NCI-H1105 (cell line): ENCODE measurements at places on chromosomes 1 and 21.

DNA sequence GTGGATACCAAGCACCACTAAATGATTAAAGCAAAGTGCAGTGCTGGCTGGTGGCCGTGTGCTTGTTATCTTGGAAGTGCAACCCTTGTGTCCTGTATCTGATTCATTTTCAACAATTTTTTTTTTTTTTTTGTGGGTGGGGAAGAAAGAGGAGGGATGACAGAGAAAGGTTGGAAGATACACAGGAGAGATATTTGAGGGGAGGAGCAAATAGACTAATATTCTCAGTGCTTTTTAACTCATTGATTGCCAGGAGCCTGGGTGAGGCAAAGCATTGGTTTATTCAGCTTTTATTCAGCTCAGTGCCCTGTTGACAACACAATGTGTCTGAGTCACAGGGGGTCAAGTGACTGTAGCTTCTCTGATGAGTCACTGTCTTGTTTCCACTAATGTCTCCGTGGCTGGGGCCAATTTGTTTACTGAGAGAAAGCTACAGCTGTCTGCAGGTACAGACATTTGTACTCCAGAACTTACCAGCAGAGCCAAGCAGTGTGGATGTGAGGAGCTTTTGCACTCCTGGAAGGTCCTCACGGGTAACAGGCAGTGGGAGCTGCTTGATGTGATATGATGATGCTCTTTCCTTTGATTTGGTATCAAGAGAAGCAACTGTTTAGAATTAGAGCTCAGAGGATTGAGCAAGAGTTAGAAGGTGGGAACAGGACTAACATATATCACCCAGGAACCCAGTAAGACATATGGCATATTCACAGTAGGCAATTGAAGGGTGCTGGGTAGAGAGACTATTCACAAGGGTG is 23.6 kb upstream of the DNM3 start:
- no peak for DNase-seq

DNA sequence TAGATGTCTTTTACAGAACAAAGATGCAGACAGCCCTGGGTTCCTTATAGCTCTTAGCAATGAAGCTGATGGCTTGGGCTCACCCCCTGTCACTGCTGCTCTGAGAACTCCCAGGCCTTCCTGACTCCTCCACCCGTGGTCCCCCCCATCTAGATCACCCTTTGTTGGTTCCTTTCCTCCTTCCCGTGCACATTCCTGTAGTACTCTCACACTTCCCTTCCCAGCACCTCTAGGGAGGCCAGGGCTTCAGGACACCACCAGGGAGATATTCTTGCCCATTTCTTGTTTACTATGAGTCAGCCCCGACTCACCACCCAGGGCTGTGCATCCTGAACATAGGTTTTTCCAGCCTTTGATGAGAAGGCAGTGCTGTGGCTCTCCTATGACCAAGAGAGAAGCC is 14.4 kb upstream of the NOS1AP start:
- no peak for DNase-seq

DNA sequence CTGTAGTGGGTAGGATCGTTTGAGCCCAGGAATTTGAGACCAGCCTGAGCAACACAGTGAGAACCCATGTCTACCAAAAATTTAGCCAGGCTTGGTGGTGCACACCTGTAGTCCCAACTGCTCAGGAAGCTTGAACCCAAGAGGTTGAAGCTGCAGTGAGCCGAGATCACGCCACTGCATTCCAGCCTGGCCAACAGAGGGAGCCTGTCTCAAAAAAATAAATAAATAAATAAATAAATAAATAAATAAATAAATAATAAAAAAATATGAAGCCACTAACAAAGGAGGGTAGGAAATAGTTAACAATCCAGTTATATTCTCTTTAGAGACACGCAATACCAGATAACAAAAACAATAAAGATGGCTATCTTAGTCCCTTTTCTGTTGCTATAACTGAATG is 11.9 kb upstream of the CBR3 start:
- DNase-seq = no peak

DNA sequence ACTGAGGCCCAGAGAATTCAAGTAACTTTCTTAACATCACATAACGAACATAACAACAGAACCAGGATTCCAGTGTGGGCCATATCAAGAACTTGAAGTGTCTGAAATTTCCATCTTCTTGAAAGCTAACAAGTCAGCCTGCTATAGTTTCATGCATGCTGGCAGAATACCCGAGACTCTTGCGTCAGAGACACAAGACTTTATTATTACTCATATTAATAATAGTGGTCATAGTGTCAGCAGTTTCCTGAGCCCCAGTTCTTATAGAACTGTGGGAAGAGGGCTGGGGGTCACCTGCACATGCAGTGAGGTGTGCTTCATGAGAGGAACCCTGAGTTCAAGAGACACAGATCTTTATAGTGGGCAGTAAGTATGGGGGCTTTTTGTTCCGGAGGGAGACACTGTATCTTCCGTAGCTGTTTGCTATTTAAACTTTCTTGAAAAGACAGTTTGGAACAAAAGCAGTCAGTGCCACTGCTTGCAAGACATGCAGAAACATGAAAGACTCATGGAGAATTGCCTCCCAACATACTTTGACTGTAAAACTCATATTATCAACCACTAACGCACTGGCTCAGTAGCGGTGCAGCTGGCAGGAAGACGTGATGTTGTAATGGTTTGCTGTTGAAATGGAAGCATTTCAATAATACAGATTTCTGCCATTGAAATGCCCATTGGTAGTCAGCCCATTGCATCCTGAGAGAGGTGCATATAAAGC is 339.2 kb downstream of the ADGRL2 start:
- no peak for DNase-seq

DNA sequence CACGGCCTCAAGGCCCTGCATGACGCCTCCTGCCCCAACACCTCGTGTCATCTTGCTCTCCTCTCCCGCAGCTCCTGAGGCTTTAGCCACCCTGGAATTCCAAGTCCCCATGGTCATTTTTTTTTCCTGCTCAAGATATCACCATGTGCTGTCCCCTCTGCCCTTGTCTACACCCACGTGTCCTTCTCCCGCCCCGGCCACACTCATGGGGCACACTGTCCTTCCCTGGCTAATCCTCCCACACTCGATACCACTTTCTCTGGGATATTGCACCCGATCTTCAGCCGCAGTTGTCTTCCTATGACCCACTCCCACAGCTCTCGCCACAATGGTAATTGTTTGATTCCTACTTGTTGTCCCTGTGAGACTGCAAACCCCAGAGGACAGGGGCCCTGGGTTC is 29.7 kb upstream of the LGALS8 start:
- no peak for DNase-seq

DNA sequence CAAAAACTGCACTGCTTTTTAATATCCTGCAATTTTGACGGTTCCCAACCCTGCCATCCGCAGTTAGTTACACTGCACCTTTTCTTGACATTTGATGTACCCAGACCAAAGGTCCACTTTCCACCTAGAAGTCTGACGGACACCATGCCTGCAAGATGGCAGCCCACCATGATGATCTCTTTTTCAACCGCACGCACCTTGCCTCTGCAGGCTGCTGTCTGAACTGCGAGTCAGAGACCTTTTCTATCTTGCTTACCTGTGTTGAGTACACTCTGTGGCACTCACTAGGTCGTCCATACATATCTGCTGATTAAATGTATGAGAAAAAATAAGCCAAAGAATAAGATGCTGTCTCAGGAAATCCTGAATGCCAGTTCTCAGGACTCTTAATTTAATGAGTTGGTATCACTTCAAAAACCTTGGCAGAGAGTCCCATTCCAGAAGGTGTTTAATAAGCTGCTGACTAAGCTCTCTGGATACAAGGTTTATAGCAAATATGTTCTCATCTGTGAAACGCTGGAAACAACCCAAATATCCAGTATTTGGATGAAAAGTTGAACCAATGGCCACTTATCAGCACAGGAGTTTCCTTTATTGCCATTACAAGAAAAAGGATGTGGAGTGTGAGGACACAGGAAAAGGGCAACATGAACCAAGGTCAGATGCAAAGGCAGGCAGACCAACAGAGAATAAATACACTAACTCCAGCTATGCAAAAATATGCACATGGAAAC is 37.9 kb downstream of the GNG12 start:
- no peak for DNase-seq
